H4 (cell line): ENCODE measurements at places on chromosomes 6 and 20. TPM values are rescaled to one million over a fixed set of nuclear protein-coding genes. Genes with fewer than 3 reads are reported as not detected.

FAM209B gene
- total RNA-seq: not detected in 2 replicates

DNA sequence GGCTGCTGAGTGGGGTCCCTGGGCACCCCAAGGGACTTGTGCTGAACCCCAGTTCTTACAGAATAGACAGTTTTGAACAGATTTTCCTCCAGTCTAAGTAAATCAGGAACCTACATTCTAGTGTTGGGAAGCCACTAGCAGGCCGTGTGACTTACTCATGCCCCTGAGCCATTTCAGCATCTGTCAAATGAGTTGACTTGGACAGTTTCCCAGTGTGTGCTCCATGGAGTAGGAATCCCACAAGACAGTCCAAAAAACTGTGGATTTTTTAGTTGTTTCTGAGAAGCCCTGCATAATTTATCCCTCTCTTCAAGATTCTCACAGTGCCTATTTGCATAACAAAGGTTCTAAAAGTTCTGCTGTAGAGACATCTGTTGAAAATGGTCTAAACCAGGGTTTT lies 2.1 kb downstream of the GABRR2 start:
- DNase-seq: peak; percentile 49

- DNase-seq: no peak
Measured at GRCh38 chr20:49483018-49483695, 689 bp upstream of the KCNB1 start.

RREB1 gene
- total RNA-seq: 5.3 and 13.0 TPM in 2 replicates

DNA sequence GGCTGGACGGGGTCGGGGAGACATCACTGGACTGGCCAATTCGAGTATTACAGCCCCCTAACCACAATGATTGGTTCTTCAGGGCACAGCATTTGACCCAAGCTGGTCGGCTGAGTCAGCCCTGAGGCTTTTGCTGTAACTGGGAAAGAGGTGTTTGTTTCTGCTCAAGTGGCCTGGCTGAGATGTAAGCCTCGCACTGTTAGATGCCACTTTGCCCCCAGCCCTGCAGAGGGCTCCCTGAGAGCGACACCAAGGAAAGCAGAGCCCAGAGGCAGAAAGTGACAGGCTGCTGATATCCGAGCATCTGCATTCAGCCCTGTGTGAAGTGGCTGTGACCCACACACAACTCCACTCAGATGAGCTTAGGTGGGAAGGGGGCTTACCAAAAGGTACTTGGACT lies 19.4 kb downstream of the ERGIC3 start:
- DNase-seq: peak; percentile 27

- DNase-seq: no peak
Measured at GRCh38 chr6:145656128-145656527, 79.2 kb downstream of the EPM2A start.

SCAF8 gene
- 10.7 and 13.5 TPM in 2 replicates for total RNA-seq

DNA sequence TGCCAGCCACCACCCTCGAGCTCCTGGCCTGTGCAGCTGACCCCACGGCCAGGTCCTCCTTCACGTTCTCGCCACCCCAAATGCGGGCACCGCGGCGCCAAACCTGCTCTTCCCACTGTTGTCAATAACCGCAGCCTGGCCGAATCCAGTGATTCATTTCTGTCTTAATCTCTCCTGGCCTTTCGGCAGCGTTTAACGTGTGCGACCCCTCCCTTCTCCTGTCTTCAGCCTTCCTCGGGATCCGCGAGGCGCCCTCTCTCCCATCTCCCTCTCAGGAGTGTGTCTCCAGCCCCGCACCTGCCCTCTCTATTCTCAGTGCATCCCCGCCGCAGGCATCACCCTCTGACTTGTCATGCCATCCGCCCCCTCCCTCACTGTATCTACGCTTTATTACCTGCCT lies 91.4 kb downstream of the THBS2 start:
- no peak for DNase-seq

DNA sequence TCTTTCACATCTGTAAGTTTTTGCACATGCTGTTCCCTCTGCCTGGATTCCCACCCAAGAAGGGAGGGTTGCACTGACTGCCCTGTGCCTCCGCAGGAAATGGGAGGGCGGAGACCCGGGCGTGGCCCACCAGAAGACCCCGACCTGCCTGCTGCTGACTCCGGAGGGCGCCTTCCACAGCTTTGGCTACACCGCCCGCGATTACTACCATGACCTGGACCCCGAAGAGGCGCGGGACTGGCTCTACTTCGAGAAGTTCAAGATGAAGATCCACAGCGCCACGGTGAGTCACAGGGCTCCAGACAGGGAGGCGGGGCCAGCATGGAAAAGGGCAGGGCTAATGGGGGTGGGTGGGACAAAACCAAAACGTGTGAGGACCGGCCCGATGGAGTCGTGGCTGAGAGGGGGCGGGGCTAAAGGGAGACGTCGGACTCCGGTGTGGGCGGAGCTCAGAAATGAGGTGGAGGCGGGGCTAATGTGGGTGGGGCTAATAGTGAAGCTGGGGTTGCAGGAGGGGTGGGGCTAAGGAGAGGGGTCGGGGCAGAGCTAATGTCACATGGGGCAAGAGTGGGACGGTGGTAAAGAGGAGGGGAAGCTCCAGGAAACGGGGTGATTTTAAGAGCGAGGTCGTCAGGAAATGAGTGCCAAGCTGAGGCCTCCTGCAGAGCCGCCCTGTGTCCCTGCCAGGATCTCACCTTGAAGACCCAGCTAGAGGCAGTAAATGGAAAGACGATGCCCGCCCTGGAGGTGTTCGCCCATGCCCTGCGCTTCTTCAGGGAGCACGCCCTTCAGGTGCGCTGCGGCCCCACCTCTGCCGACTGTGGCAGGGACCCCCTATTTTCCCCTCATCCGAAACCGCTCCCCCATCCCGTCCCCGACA lies 12.6 kb downstream of the HSPA12B start:
- DNase-seq: peak; percentile 49

C6orf163 gene
- 0.12 TPM in 1 of 2 replicates, not detected in the other for total RNA-seq

- no peak for DNase-seq
Measured at GRCh38 chr20:51531141-51531710, 11.3 kb downstream of the NFATC2 start.

DNA sequence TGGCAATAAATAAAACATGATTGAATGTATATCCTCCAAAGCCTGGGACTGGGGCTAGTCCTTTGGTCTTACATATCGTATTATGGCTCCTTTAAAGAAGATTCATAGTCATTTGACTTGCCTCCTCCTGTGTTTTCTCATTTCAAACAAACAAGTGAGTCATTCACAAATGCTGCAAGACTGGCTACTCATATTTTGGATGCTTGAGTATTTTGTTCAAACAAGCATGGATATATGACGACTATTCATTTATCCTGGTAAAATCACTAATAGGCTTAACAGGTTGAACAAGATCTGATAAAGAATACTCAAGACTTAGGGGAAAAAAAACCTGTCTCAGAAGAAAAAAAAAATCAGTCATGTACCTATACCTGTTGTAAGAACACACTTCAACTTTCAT lies 111.1 kb upstream of the CCDC28A start:
- no peak for DNase-seq

- DNase-seq: no peak
Measured at GRCh38 chr6:10418862-10419748, 4.2 kb upstream of the TFAP2A start.

DNA sequence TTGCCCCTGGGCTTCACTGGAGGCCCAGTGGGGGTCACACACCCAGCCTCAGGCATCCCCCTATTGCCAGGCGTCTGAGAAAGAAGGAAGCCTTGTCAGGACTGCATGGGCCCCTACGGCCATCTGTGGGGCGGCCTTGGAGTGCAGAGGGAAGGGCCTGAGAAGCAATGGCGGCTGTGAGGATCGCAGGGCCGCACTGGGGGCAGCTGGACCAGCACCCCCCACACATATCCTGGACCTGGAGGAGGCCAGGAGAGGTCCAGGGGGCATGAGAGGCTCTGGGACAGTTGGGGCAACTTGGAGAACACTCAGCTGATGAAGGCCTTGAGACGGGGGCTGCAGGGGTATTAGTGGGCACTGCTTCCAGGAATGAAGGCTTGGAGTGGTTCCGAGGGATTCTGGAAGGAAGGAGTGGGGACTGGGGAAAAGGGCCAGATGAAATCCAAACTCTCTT lies 16.5 kb downstream of the MDFI start:
- no peak for DNase-seq
